ENCODE measurements at places on chromosomes 1 and 21.

GRCh38 chr1:38266197-38266520 is 219.6 kb upstream of the POU3F1 start:
- no peak for DNase-seq

GRCh38 chr1:238345837-238346236 is 455.1 kb upstream of the ZP4 start:
- DNase-seq: no peak

DNA sequence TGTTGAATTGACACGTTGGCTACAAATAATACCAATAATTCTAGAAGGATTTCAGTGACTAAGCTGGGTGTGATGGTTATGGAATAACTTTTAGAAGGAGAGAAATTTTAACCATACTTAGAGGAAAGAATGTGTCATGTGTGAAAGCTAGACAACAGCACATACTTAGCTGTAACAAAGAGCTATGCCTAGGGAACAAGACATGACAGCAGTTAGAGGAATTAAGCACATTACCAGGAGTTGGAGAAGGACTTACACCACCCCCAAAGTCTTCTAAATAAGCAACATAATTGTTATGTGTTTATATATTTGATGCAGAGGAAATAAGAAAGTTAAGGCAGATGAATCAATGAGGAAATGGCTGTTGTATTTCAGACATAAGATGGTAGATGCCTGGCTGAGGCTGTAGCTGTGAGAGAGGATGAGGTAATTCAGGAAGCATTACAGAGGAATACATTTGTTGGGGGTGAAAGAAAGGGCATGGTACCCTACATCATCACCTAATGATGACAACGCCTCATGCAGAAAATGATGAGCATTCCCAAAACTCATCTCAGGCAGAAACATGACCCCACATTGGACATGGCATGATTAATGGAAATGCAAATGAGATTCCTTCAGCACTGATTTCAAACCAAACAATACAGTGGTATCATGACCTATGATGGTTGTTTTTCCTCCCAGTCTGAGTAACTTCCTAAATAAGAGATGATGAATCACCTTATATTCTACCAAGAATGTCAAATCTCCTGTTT is 211.5 kb downstream of the LHX8 start:
- DNase-seq: no peak

GRCh38 chr1:169043823-169044222 is 62.7 kb upstream of the ATP1B1 start:
- DNase-seq: no peak

GRCh38 chr1:53573522-53573921 is 114.3 kb downstream of the DMRTB1 start:
- no peak for DNase-seq

DNA sequence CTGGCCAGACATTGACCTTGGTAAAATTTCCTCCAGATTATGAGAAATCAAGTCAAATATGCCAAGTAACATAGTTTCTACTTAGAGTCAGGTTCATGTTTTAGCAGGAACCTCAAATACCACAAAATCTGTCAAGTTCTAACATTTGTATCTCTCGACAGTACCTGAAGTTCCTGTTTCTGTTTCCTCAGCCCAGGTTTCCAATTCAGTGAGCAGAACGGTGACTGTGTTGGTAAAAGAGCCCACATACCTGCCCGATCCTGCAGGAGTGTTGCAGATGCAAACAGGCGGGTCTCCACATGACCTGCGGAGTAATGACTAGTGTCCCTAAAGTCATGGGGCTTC is 57.9 kb upstream of the LGALS8 start:
- no peak for DNase-seq
